Activated T-helper 1 cell treated with anti-CD3 and anti-CD28 coated beads, Interleukin-12 subunit alpha, Interleukin-12 subunit beta, Interleukin-2, Interleukin-4 antibody, amounts not matched to agents 30 ng/mL and 10 ng/mL and 1 ng/mL, durations not matched to agents 14 hours and 24 hours and 36 hours (primary cell): ENCODE measurements at places on chromosomes 2 and 18. TPM values are rescaled to one million over a fixed set of nuclear protein-coding genes. Genes with fewer than 3 reads are reported as not detected.

DNA sequence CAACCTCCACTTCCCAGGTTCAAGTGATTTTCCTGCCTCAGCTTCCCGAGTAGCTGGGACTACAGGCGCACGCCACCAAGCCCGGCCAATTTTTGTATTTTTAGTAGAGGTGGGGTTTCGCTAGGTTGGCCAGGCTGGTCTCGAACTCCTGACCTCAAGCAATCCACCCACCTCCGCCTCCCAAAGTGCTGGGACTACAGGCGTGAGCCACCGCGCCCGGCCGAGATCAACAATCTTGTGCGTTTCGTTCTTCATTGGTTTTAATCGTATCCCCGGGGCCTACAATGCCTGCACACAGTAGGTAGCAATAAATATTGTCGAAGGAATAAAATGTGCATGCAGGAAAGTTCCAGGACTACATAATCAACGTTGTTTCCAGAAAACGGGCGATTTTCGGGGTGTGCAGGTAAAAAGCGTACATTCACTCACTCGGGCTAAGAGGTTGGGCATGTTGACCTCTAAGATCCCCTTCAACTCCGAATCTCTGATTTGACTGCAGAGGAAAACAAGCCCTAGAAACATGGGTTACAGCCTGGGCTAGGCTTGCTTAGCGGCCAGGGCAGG, 2.7 kb upstream of the SOS1 start:
- peak overlapping the region; percentile 100 for H3K27ac ChIP-seq
- H3K36me3 ChIP-seq = peaks cover 15% of the 10 kb centered on the region
- no peak for DNase-seq
- H3K4me1 ChIP-seq = peaks cover 68% of the 10 kb centered on the region
- no peaks in the 10 kb centered on the region for H3K27me3 ChIP-seq

REL gene
- 93.6 and 97.2 TPM in 2 replicates for total RNA-seq

LOXL3 gene
- total RNA-seq = 1.9 and 2.0 TPM in 2 replicates

PHOSPHO2 gene
- total RNA-seq = 4.5 and 4.6 TPM in 2 replicates

DNA sequence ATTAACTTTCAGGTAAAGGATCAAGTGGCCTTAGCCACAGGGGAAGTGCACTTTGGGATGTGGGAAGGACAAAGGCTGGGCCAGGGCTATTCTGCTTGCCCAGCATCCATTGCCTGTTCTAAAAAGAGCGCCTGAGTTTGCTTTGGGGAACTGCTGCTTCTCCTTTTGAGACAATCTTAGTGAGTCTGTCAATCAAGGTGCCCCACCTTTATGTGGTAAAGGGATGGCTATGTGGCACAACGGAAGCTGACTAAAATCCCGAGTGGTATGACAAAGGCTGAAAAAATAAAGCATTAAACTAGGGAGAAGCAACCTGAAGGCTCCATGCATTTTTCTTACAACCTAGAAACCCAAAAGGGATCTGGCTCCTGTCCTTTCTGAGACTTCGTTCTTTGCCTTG, 540.5 kb downstream of the SLC4A3 start:
- DNase-seq = no peak
- H3K4me3 ChIP-seq = no peak overlapping the region
- H3K4me1 ChIP-seq = no peaks in the 10 kb centered on the region
- no peaks in the 10 kb centered on the region for H3K36me3 ChIP-seq
- H3K27me3 ChIP-seq = no peaks in the 10 kb centered on the region

DNA sequence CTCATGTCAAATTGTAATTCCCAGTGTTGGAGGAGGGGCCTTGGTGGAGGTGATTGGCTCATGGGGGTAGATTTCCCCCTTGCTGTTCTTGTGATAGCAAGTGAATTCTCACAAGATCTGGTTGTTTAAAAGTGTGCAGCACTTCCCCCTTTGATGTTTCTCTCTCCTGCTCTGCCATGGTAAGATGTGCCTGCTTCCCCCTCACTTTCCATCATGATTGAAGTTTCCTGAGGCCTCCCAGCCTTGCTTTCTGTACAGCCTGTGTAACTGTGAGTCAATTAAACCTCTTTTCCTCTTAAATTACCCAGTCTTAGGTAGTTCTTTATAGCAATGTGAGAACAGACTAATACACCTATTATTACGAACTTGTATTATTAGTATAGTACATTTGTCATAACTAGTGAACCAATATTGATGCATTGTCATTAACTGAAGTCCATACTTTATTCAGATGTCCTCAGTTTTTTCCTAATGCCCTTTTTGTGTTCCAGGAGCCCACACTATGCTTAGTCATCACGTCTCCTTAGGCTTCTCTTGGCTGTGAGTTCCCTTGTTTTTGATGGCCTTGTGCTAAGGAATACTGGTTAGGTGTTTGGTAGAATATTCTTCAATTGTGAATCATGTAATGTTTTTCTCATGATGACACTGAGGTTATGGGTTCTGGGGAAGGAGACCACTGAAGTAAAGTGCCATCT, 4.5 kb upstream of the MAP3K2 start:
- DNase-seq = no peak
- peaks cover 4% of the 10 kb centered on the region for H3K36me3 ChIP-seq
- peaks cover 48% of the 10 kb centered on the region for H3K4me1 ChIP-seq
- H3K4me3 ChIP-seq = no peak overlapping the region

REEP1 gene
- total RNA-seq = 0.26 and 0.81 TPM in 2 replicates

GRCh38 chr2:116718451-116718850, 1096.0 kb upstream of the DDX18 start:
- H3K4me1 ChIP-seq = no peaks in the 10 kb centered on the region
- H3K36me3 ChIP-seq = no peaks in the 10 kb centered on the region
- H3K4me3 ChIP-seq = no peak overlapping the region
- no peak for DNase-seq
- no peaks in the 10 kb centered on the region for H3K27me3 ChIP-seq

- H3K27me3 ChIP-seq = no peaks in the 10 kb centered on the region
- DNase-seq = no peak
- H3K27ac ChIP-seq = no peak overlapping the region
- H3K36me3 ChIP-seq = peaks cover 19% of the 10 kb centered on the region
- H3K4me1 ChIP-seq = no peaks in the 10 kb centered on the region
- no peak overlapping the region for H3K4me3 ChIP-seq
Measured at GRCh38 chr2:222609381-222609780, 46.5 kb downstream of the FARSB start.

DNA sequence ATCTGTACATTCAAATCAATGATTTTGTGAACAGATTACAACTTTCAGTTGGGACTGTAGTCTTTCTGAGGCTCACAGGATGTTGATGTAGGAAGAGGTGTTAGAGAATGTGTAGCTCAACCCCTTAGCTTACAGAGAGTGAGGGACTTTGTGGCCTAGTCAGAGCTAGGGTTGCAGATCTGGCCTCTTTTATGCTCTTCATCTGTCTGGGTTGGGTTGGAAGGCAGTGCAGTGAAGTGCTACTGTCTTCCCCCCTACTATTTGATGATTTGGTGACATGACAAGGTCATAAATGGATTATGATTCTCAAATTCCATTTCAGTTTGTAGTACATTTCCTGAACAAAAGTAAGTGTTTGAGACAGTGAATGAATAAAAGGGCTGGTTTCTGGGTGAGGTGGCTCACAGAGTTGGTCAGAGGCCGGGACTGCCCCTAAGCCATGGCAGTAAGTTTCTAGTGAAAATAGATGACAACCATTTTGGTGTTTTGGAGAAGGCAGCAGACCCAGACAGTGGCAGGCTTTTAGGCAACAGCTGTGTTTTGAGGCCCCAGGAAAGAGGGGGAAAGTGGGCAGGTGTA, 21.6 kb downstream of the MAP4K4 start:
- peaks cover 82% of the 10 kb centered on the region for H3K4me1 ChIP-seq
- H3K27ac ChIP-seq = peak overlapping the region; percentile 93
- peaks cover 21% of the 10 kb centered on the region for H3K36me3 ChIP-seq
- DNase-seq = no peak
- H3K4me3 ChIP-seq = peak overlapping the region; percentile 56

- peaks cover 41% of the 10 kb centered on the region for H3K36me3 ChIP-seq
- H3K4me3 ChIP-seq = peak within 1 kb of the TSS; percentile 93
- DNase-seq = no peak
- no peaks in the 10 kb centered on the region for H3K27me3 ChIP-seq
Measured at GRCh38 chr2:105744909-105745853, at the start of gene NCK2. Gene NCK2 (plus strand): TSS chr2:105744912. CDS start chr2:105855064, 110,152 bp downstream.

FHL2 gene
- 2.3 and 2.6 TPM in 2 replicates for total RNA-seq

- H3K4me1 ChIP-seq = peaks cover 63% of the 10 kb centered on the region
- H3K4me3 ChIP-seq = peak overlapping the region; percentile 79
- peaks cover 2% of the 10 kb centered on the region for H3K27me3 ChIP-seq
Measured at GRCh38 chr18:79524181-79525078, 128.7 kb downstream of the NFATC1 start.

DNA sequence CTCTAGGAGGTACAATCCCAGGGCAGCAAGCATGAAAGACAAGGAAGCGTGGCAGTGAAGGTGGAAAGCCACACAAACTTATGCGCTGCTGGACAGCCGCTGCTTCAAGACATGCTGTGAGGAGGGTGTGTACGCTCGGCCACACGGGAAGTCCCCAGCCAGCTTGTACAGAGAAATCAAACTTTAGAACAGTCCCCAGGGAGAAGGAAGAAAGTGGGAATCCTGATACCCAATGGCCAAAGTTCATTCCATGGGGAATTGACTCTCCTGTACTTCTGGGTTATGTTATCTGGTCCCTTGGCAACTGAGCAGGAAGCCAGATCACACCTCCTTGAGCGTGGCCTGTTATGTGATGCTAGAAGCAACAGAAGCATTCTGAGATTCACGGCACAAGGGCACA, 86.1 kb upstream of the BOD1L2 start:
- DNase-seq = no peak
- peaks cover 10% of the 10 kb centered on the region for H3K27me3 ChIP-seq
- H3K4me1 ChIP-seq = no peaks in the 10 kb centered on the region
- H3K4me3 ChIP-seq = no peak overlapping the region

INHBB gene
- not detected in 2 replicates for total RNA-seq

PIGN gene
- 28.5 and 36.1 TPM in 2 replicates for total RNA-seq

REG1B gene
- total RNA-seq = not detected in 2 replicates

GRCh38 chr2:205989271-205990071, 96.5 kb downstream of the INO80D start:
- no peak for DNase-seq
- H3K4me1 ChIP-seq = no peaks in the 10 kb centered on the region
- H3K27ac ChIP-seq = no peak overlapping the region
- H3K4me3 ChIP-seq = no peak overlapping the region
- no peaks in the 10 kb centered on the region for H3K27me3 ChIP-seq

DNA sequence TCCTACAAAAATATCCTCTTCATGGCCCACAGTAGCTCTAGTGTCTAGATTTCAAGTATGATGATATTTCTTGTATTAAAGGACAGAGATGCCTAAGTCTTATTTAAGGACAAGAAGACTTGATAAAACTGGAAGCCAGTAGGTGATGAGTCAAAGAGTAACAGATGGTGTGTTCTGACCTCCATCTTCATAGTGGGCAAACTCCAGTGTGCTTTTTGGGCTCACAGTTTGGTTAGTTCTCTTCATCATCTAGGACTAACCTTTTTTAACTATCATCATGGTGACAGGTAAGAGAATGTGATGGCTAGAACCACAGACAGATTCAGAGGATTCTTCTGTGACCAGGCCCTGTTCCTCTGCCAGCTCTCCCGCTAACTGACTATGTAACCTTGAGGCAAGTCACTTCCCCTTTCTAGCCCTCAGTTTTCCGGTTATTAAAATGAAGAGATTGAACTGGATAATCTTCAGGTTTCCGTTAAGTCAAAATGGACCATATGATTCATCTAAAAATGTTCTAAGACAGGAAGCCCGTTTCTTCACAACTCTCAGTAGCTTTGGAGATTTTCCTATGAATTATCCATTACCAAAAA, 140.3 kb upstream of the RASGRP3 start:
- no peak overlapping the region for H3K4me3 ChIP-seq
- peaks cover 5% of the 10 kb centered on the region for H3K27me3 ChIP-seq
- H3K36me3 ChIP-seq = no peaks in the 10 kb centered on the region
- no peak overlapping the region for H3K27ac ChIP-seq
- no peaks in the 10 kb centered on the region for H3K4me1 ChIP-seq
- DNase-seq = no peak

HS1BP3 gene
- total RNA-seq = 9.1 and 10.2 TPM in 2 replicates

GRCh38 chr2:228827056-228827700, 443.9 kb downstream of the PID1 start:
- no peaks in the 10 kb centered on the region for H3K4me1 ChIP-seq
- H3K27me3 ChIP-seq = no peaks in the 10 kb centered on the region
- no peak overlapping the region for H3K4me3 ChIP-seq

CD8A gene
- 2.2 and 2.4 TPM in 2 replicates for total RNA-seq

DNA sequence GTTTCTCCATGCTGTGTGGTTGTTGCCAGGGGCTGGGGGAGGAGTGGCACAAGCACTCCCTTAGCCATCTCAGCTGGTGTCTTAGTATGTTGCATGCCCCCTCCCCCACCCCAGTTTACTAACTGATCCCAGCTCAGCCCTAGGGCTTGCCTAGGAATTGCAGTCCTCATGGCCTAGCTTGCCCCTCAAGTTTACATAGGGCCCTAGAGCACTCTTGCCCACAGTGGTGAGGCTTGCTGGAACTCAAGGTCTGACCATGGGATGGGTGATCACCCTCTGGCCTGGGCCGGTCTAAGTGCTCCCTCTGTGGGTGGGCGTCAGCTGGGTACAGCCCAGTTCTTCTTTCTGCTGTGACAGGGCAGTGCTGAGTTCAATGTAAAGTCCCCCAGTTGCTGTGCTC, 156.1 kb upstream of the PIEZO2 start:
- H3K36me3 ChIP-seq = no peaks in the 10 kb centered on the region
- H3K4me3 ChIP-seq = no peak overlapping the region
- DNase-seq = no peak

DNA sequence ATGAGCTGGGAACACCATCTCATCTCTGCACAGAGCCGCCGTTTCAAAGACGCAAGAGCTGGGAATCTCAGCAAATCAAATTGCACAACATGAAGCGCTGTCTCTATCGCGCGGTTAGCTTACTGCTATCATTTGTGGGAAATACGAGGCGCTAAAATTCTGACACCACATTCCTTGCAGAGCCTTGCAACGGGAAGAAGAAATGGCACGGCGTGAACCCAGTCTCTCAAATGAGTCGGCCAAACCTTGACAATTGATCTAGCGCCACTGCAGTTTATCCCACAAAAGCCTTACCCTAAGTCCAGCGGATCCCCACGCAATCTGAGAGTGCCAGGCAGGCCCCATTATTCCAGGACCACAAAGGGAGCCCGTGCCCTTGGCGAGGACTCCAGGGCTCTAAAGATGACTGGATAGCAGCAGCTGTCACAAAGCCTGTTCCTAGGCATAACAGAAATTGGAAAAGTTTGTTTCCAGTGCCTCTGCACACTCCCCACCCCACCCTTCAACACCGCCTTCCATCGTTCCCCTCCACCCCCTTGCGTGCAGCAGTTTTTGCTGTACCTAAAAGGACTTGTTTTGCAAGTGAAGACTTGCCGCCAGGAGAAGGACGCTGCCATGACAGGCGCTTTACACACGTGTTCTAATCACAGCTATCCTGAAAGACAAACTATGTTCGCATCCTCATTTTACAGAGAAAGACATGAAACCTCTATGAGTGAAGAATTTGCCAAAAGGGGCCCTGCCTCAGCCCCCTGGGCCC, 252.4 kb downstream of the EIPR1 start:
- no peaks in the 10 kb centered on the region for H3K36me3 ChIP-seq
- H3K4me1 ChIP-seq = no peaks in the 10 kb centered on the region
- H3K27ac ChIP-seq = no peak overlapping the region
- H3K4me3 ChIP-seq = no peak overlapping the region
- H3K27me3 ChIP-seq = peaks cover 3% of the 10 kb centered on the region

GRCh38 chr2:191501561-191502168, 176.3 kb upstream of the NABP1 start:
- H3K4me3 ChIP-seq = no peak overlapping the region
- no peaks in the 10 kb centered on the region for H3K27me3 ChIP-seq
- no peaks in the 10 kb centered on the region for H3K4me1 ChIP-seq
- H3K36me3 ChIP-seq = no peaks in the 10 kb centered on the region
- DNase-seq = no peak
- H3K27ac ChIP-seq = no peak overlapping the region
